Nasal cavity respiratory epithelium epithelial cell of viscerocranial mucosa (primary cell): ENCODE measurements at places on chromosomes 6 and 20. TPM values are rescaled to one million over a fixed set of nuclear protein-coding genes. Genes with fewer than 3 reads are reported as not detected.

Gene PHF10
- total RNA-seq = 9.9 and 22.4 TPM in 2 replicates

Gene PSMG4
- total RNA-seq = 16.7 and 17.4 TPM in 2 replicates

Gene MTFR2
- under 0.01 and 0.57 TPM in 2 replicates for total RNA-seq

Gene GTSF1L
- total RNA-seq = not detected in 2 replicates

Gene LY86
- not detected in 2 replicates for total RNA-seq
